ENCODE measurements at places on chromosomes 4 and X. TPM values are rescaled to one million over a fixed set of nuclear protein-coding genes. Genes with fewer than 3 reads are reported as not detected.

The CT45A2 gene
- total RNA-seq, result not detected

The STATH gene
- total RNA-seq, result not detected

The PLA2G12A gene
- total RNA-seq, result 8.5 TPM

The GAGE12H gene
- not detected for total RNA-seq

The RRH gene
- total RNA-seq, result 0.64 TPM

The NLRP2B gene
- total RNA-seq, result not detected

The GYPB gene
- total RNA-seq, result 0.91 TPM

The REELD1 gene
- 2.6 TPM for total RNA-seq

The SCD5 gene
- not detected for total RNA-seq

The GPR50 gene
- not detected for total RNA-seq

The MEPE gene
- total RNA-seq, result not detected

The SYN1 gene
- not detected for total RNA-seq

The EXOC1L gene
- total RNA-seq, result not detected
